Inflammatory macrophage treated with lipopolysaccharide for 4 hours (primary cell): ENCODE measurements at places on chromosomes 6 and 20.
A peak's percentile ranks its signal among the peaks of the same experiment; 100 is the strongest.

DNA sequence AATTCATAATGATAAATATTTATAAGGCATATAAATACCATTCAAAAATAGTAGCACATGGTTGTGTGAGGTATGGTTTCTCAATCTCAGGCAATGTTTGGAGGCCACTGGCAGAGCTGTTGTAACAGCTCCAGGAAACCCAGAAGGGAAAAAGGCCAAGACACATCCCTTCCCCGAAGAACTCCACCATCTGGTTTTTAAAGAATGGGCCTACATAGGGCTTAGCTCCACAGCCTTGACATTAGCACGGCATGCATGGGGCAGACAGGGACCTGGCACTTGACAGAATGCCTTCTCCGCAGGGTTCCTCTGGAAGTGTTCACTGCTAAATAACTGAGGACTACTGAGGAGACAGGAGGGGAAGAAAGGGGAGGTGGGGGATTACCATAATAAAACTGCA is 16.1 kb upstream of the FOXO3 start:
- no peak for DNase-seq

- DNase-seq, result no peak
Measured at GRCh38 chr20:21433329-21433890, 36.1 kb upstream of the NKX2-4 start.

- peak; percentile 33 for DNase-seq
Measured at GRCh38 chr6:29628419-29629281, 4.3 kb downstream of the GABBR1 start.

- DNase-seq, result no peak
Measured at GRCh38 chr6:1145768-1146218, 166.1 kb upstream of the FOXQ1 start.

GRCh38 chr6:11598687-11599086 is 61.1 kb downstream of the TMEM170B start:
- peak; percentile 85 for DNase-seq

DNA sequence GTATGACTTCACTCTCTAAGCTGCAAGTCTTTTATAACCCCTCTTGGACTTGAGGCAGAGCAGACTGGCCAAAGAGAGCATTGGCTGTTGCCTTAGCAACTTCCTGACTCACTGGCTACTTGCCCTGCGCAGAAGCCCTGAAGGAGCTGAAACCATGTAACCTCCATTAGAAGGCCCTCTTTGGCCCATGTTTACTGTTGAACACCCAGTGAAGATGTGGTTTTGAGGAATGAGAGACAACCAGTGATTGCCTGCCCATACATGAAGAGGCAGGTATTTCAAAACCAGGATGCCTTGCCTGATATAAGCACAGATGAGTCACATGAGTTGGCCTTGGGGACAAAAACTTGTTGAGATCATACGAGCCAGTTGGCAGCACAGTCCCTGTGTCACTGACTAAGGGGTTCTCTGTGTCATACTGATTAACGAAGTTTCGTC is 182.5 kb downstream of the EDN1 start:
- DNase-seq, result no peak

DNA sequence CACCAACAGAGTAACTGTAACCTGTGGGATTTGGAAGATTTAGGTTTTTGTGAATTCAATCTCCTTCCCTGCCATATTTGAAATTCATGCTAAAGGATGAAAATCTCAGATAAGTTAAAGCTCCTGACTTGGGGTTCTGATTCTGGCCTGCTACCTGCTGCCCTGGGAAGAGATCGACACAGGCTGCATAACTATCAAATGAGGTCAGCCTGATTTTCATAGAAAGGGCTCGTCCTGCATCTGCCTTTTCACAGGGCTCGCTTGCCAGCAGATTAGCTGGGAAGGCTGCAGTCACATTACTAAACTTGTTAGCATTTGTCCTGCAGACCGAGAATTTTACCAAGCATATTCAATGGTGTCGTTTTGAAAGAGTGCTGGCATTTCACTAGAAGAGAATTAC is 14.6 kb downstream of the GCLC start:
- DNase-seq, result no peak

- DNase-seq, result no peak
Measured at GRCh38 chr20:10792291-10792690, 118.5 kb upstream of the JAG1 start.

DNA sequence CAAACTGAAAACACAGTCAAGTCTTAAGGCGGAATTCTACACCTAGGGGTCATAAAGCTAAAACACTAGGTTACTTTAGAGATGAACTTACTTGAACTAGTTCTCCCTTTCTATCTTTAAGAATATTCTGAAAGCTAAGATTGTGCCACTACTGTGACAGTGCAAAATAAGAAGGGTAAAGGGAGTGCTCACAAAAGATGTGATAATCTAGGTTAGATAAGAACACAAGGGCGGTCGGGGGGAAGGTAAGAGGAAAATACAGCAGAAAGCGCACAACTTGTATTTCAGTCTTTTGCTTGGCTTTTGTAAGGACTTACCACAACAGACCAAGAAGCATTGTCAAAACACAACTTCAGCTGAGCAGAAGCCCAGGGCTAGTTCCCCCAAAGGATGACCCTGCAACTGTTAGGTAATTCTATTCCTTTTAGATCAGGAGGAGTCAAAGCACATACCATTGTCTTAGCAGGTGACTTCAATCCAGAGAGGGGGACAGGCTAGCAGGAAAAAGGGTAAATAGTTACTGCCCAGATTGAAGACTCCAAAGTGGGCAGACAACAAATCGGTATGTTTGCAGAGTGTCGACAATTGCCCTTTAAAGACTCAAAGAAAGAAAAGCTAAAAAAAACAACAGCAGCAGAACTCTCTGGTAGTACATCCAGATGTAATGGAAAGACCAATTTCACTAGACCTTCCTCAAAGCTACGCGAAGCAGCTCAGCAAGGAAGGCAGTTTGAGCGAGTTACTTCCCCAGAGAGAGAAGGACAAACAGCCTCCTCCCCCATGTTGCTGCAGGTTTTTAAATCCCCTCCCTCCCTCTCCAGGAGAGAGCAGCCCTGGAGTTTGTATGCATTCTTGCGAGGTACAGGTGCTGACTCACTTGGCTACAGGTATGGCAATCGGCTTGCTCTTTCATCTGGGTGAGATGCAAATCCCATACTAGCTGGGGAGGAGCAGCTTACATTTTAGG is 59.0 kb downstream of the RIPOR2 start:
- DNase-seq, result no peak

- peak; percentile 16 for DNase-seq
Measured at GRCh38 chr6:47478233-47479139, 897 bp downstream of the CD2AP start.

DNA sequence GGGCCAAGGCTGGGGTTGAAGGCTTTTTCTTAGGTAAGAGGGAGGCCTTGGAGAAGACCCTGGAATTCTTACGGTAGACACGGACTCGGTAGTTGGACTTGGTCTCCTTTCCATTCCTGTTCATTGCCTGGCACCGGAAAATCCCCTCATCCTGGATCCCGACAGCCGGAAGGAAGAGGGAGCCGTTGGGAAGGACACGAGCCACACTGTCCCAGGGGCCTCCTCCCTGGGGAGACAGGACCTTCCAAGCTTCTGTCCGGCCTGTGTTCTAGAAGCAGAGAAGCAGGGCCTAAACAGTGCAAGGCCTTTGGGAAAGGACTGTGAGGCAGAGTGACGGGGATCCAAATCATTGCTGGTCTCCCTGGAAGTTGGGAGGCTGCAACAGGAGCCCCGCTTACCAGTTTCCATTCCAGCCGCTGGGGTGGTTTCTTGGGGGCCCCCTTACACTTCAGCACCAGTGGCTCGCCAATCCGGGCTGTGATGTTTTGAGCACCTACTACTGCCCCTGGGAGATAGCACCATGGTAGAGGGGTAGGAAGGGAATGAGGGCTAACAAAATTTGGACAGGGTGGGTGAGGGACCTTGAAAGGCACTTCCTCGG is 470 bp downstream of the AGER start:
- DNase-seq, result no peak

DNA sequence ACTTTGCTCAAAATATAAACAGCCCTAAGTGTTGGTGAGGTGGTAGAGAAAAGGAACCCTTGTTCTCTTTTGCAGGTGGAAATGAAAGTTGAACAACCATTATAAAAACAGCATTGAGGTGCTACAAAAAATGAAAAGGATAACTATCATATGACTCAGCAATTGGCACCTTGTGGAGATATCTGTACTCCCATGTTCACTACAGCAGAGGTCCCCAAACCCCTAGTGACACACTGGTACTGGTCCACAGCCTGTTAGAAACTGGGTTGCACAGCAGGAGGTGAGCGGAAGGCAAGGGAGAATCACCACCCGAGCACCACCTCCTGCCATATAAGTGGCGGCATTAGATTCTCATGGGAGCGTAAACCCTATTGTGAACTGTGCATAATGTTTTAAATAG is 267.4 kb upstream of the THEMIS start:
- DNase-seq, result no peak

DNA sequence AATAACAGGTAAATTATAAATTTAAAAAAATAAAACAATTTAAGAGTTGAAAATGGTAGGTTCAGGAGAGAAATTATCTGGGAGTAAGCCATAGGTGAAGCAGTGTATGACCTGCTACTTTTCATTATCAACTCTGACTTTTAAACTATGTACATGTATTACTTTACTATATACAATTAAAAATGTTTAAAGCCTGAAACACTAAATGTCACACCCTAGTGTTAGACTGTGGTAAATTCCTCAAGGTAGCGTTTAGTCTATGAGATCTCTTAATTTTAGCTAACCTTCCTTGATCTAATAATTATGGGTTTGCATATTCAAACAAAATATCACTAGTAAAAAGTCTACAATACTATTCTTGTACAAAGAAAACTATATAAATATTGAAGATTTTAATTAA is 22.3 kb upstream of the TBC1D32 start:
- no peak for DNase-seq

DNA sequence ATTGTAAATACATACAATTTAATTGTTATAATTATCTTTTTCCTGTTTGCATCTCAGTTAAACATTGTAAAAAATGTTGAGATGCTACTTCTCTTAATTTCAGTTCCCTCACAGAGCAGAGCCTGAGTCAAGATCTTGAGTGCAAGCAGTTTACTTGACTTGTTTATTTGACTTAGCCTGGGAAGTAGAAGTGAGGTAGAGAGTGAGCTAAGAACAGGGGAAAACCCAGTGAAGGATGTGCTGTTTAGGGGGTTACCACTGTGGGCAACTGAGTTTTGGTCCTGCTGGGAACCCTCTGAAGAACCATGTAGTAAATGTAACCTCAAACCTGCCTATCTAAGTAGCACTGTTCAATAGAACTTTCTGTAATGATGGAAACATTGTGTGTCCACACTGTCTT is 495.2 kb upstream of the FLRT3 start:
- no peak for DNase-seq

DNA sequence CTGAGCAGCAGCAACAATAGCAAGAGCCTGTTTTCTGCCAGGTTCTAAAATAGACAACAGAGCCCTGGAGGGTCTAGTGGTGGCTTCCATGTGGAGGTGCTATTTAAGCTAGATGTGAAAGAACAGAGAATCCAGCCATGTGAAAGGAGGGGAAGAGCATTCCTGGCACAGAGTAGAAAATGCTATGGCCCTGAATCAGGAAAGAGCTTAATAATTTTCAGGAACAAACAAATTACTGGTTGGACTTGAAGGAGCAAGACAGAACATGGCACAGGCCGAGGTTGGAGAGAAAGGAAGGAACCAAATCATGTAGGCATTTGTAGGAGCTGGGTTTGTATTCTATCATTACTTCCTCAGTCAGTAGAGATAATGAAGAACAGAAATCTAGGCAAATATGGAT is 98.3 kb downstream of the AIG1 start:
- no peak for DNase-seq

- DNase-seq, result peak; percentile 16
Measured at GRCh38 chr20:6024768-6025167, 29.1 kb downstream of the LRRN4 start.

DNA sequence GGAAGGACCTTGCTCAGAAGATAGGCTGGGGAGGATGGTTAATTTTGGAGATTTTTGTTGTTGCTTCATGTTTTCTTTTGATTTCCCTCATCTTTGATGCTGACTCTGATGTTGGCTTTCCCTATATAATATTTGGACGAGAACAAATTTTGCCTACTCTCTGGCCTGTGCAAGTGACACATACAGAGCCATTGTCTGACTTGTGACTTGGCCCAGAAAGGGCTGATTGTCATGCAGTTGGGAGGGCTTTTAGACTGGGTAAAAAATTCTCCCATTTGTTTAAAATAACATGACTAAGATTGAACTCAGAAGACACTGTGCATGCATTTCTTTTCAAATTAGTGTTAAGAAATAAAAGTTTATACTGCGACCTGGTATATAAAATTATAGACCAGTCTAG is 98.6 kb upstream of the SUPT3H start:
- no peak for DNase-seq
